ENCODE measurements at places on chromosomes 6 and 20.

- DNase-seq = peak; percentile 51
These were observed 56.5 kb upstream of the HFE start for GRCh38 chr6:26030716-26031115.

- DNase-seq = peak; percentile 5
These were observed 15.5 kb upstream of the CLDN20 start for GRCh38 chr6:155248008-155249001.

DNA sequence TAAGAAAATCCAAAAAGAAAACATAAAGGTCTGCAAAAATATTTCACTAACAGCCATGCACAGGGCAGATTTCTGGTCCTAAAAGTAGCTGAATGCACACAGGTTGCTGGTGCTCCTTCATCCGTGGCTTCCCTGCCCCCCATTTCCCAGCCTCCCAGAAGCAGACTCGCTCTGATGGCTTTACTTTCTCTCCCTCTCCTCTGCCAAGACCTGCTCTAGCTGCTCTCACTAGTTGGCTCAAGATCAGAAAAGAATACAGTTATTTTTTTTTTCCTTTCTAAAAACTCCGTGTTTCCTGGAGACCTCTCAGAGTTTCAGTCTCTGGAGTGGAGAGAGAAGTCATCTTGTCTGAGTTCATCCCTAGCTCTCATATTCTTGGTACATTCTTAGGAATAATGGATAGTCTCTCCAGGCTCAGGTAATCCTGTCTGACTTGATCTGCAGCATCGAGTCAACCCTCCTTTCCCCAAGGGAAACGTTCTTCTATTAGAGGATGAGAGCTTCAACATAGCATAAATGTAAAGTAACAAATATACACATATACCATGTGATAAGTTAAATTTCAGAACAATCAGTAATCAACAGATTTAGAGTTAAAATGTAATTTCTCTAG lies 214.2 kb downstream of the TBC1D7 start:
- no peak for DNase-seq

DNA sequence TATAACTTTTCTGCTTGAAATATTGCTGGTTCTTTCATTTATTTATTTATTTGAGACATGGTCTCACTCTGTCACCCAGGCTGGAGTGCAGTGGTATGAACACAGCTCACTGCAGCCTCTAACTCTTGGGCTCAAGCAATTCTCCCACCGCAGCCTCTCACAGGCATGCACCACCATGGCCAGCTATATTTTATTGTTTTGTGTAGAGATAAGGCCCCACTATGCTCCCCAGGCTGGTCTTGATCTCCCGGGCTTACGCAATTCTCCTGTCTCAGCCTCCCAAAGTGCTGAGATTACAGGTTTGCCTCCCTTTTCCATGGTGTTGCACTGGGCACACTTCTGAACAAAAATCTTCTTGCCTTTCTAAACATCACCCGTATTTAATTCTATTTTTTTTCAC lies 39.1 kb upstream of the RNGTT start:
- DNase-seq = no peak

DNA sequence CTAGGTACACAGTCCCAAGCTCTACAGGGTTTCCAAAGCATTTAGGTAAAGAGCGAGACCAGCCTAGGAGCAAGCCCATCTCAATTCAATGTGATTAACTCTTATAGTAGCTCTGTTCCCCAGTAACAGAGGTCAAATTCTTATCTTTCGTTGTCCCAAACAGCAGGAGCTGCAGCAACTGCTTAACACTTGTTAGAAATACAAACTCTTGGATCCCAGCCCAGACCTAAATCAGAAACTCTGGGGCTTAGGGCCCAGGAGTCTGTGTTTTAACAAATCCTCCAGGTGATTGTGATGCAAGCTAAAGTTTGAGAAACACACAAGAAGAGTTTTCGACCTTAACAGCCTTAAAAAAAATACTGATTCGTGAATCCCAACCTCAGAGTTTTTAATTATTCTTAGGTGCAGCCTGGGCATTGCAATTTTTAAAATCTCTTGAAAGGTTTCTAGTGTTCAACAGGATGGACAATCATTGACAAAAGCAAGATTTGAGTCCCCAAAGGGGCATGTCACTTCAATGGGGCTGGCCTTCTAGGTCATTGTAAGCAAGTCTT lies 127.4 kb upstream of the HCRTR2 start:
- DNase-seq = no peak

DNA sequence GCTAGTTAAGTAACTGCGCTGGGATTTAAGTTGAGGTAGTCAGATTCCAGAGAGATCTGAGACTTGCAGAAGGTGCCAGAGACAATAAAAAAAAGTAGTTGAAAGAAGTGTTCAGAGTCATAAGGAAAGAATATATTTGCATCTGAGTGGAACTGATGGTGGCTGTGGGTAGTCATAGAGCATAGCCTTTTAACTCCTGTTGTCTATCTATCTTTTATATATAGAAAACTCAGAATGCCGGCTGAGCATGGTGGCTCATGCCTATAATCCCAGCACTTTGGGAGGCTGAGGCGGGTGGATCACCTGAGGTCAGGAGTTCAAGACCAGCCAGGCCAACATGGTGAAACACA lies 62.0 kb downstream of the CARMIL1 start:
- DNase-seq = no peak

DNA sequence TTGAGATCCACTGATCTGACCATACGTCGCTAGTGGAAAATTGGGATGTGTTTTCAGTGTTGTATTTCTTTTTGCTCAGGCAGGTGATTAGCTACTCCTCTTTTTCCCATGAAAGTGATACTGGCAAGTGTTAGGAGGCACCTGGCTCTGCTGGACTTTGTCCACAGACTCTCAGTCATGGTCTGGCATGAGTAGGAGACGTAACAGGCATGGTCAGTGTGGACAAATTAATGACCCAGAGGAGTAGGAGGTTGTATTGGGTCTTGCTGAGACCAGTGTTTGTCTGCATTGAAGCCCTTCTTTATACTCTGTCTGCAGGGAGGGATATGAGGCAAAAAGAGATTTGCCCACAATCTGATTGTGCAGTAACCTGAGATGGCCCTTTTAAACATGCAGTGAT lies 178.7 kb downstream of the DTNBP1 start:
- no peak for DNase-seq

DNA sequence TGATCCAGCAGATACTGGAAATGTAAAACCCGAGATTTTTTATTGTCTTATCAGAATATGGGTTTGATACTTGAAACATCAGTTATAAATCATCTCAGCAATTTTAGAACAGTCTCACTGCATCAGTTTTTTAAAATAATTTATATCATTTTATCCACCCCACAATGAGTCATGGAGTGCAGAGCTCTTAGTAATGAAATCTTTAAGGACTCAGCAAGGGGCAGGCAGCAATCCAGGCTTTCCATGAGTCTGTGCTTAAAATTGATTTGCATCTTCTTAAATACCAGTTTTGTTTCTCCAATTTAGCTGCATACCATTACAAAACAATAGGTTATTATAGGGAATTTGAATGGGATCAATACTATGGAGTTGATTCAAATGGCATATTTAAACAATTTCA lies 832.3 kb downstream of the C6orf118 start:
- DNase-seq = no peak

DNA sequence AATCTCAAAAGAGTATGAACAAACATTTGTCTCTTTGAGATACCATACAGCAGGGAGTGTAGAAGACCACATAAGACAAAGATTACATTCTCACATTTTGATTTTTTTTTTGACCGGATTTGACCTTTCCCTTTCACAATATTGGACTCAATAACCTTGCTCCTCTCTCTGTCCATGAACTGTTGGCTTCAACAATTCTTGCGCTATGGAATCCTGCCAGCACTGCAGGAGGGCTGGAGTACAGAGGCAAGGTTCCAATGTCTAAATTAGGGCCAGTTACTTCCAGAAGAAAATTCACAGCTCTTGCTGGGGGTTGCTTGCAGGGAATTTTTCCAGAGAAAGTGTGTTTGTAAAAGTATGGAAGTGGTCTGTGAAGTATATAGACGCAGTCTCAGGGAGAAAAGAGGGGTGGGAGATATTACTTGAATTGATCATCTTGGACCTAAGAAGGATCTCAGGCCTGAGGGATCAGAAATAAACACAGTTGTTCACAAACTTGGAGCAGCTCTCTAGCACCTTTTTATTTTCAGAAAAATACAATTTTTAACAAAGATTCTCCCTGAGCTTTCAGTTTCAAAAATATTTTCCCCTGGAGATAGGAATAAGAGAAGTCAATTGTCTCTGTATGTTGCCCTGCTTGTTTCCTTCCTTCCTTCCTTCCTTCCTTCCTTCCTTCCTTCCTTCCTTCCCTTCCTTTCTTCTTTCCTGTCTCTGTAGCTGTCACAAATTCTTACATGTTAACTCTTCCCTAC lies 765.9 kb downstream of the BCKDHB start:
- DNase-seq = no peak

Measured in Jurkat, Clone E6-1 (cell line).